HS-5 (cell line): ENCODE measurements at places on chromosomes 3 and 15.

DNA sequence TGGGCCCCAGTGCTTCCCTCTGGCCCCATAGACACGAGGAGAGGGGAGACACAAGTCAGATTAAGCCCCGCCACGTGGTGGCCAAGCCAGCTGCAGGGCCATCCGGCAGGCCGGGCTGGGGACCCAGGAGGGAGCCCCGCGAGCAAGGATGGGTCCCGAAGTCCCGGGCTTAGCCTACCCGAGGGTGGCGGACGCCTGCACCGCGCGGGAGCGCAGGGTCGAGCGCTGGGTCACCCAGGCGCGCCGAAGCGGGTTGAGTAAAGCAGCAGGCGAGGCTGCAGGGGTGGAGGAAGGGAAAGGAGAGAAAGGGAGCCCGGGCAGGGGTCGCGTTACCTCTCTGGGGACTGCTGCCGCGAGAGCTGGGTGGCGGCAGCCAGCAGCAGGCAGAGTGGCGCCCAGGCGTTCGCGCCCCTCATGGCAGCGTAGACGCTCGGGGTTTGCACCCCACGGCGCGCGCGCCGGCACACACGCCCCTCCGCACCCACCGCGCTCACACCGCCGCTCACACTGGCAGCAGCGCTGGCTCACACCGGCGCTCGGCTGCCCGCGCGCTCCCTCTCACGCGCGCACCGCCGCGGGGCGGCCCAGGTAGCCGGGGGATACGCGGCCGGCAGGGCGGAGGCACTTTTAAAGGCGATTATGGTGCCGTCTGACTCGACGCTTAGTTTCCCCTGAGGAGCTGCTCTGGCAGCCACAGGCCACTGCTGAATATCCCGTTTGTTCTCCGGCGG, at the start of gene PCOLCE2:
TSS of gene PCOLCE2 (minus strand) at position 603 of the 731 bp plus-strand sequence. CDS start at position 416, 187 bp downstream.
- DNase-seq, result peak; percentile 9

DNA sequence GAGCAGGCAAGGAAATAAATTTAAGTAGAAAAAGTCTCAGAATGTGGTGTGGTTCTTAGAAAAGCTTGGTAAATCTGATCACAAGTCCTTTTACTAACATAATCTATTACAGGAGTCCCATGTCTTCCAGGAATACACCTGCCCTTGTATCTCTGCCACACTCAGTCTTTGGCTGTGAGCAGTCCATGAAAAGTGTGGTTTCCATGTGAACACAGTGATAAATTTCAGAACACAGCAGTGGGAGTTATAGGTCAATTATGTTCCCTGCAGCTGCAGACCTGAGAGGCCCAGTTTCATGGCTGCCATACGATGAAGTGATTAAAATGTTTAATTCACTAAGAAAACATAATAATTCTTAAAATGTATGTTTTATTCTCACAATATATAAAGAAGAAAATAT, 366.9 kb upstream of the STAC start:
- no peak for DNase-seq

DNA sequence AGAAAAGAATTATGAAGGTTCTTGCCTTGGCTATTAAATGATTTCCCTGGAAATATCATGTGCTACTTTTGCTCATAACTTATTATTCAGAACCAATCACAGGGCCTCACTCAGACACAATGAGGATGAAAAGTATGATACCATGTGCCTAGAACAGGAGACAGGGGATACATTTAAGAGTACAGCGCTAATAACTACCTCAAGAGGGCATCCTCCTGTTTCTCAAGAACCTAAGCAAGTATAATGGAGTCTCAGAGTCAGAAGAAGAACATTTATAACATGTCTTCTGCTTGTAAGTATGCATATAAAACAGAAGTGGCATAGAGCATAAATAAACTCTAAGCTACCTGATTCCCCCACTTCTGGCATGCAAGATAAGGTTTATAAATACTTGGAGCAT, 125.4 kb upstream of the MME start:
- DNase-seq, result peak; percentile 49

- no peak for DNase-seq
Observed at GRCh38 chr3:64837986-64838735, 150.4 kb upstream of the ADAMTS9 start.

GRCh38 chr3:78013653-78014052, 973.8 kb downstream of the ROBO2 start:
- no peak for DNase-seq

DNA sequence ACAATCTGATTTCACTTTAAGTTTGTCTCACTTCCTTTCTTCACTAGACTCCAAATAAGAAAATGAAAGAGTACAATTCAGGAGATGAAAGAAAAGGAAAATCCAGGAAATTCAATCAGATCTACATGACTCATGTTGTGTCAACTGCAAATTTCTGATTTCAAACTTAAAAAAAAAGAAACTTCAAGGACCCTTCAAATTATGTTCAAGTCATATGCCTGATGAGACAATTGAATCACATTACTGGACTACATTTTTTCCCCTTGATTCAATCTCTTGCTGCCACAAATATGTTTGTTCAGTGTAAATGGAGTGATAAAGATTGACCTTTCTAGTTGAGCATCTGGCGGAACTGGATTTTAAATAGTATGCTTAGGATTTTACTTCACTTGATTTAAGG, 37.4 kb downstream of the FRMD5 start:
- peak; percentile 92 for DNase-seq

GRCh38 chr3:167862104-167862730, 126.7 kb downstream of the SERPINI1 start:
- no peak for DNase-seq

DNA sequence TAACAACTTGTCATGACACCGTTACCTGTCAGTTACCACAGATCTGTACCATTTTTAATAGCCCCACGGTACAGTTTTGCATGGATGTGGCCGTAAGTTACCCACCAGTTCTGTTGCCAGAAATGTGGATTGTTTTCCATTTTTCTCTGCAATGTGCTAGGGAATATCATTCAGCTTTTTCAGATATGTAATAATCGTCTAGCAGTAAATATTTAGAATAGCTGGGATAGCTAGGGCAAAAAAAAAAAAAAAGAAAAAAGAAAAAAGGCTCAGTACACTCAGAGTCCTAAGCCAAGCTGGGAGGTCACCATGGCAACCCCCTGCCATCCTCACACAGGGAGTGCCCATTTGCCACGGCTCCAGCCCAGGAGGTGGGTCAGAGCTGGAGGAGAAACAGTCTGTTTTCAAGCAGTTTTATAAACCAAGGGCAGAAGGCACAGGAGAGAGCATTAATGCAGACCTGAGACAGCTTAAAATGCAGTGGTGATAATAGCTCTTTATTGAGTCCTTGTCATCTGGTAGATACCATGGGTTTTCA, 25.2 kb downstream of the PAQR5 start:
- DNase-seq, result no peak

DNA sequence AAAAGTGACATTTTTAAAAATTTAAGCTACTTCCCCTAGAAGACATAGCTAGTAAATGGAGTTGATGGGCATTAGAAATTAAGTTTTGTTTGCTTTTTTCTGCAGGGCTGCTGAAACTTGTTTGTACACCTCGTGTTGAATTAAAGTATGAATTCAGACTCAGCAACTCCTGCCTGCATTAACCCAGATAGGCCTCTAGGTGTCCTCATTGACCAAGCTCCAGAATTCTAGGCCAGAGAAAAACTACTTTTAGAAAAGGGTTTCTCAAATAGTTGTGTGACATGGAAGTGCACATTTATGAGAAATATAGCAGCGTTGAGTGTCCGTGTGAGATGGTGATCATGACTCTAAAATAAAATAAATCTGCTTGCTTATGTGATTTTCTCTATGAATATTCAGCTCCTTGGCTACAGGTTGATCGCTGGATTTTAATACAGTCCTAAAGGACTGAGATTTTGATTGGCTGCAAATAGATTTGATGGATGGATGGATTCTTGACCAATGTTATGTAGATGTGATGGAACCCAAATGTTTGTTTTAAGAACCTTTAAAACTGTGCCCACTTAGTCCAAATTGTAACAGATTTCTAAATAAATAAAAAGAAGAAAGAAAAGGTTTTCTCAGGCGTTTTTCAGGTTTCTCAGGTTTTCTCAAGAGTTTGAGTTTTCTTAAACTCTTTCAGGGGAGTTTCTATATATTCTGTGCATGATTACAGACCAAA, 39.4 kb upstream of the LMOD3 start:
- DNase-seq, result peak; percentile 22

DNA sequence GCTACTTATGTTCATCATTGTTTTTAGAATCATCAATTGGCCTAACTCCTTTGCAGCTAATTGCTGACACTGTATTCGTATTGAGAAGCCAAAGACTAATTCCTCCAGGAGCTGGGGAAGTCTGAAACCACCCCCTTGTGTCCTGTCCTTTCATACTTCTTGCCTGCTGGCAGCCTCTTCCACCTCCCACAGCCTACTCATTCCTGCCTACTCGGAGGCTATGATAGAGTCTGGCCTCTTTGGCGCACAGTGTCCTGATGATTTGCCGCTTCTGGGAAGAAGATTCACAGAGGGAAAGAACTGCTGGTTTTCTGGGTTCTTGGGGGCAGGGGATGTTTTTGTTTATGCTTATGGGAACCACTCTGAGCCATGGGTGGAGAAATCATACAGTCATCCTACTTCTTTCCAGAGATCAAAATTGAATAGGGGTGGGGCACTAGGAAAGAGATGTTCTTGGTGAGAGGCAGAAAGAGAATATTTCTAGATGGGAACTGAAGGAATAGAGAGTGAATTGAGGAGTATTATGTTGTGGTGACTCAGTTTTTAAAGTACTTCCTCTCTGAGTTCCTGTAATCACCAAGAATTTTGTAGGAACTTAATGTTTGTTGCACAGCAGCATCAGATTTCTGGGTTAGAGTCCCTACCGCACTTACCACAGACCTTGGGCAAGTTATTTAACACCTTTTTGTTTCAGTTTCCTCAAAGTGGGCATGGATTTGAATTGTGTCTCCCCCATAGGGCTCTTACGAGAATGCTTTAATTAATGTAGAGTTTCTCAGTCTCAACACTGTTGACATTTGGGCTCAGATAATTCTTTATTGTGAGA, 22.1 kb upstream of the SCAANT1 start:
- no peak for DNase-seq

- no peak for DNase-seq
Observed at GRCh38 chr15:62969442-62970089, 73.0 kb upstream of the TPM1 start.

- no peak for DNase-seq
Observed at GRCh38 chr15:66180531-66181097, 72.9 kb downstream of the MEGF11 start.

GRCh38 chr15:88882785-88883184, 12.6 kb downstream of the HAPLN3 start:
- peak; percentile 19 for DNase-seq

GRCh38 chr3:191434024-191434423, 26.9 kb upstream of the PYDC2 start:
- DNase-seq, result no peak

DNA sequence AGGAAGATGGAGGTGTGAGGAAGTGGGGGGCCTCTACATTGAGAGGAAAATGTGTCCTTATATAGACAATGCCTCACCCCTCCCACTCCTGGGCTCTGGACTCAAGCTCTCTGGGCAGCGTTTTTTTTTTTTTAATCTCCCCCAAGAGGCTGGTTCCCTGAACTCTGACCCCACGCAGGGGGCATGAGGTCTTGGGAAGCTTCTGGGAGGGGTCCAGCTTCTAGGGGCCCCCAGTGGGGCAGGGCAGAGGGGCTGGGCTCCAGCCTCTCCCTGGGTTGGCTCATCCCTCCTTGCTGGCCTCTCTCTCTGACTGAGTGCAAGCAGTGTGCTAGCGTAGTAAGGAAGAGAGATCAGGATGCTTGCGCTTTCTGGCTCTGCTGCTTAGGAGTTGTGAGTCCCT, 101.4 kb upstream of the HACD2 start:
- no peak for DNase-seq

DNA sequence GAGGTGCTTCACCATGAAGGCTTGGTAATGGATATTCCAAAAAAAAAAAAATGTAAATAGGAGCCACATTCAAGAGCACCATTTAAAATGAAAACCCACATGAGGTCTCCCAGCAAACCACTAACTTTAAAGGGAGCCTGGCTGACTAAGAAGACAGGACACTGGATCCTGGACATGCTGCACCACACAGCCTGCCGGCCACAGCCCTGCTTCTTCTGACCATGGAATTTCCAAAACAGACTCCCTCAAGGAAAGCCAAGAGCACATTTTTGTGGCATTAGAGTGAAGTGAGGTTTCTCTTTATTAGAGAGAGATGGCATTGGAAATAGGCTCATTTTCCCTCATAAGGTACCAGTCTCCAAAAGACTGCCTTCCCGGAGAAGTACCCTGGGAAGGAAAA, 113.9 kb downstream of the RORA start:
- no peak for DNase-seq

DNA sequence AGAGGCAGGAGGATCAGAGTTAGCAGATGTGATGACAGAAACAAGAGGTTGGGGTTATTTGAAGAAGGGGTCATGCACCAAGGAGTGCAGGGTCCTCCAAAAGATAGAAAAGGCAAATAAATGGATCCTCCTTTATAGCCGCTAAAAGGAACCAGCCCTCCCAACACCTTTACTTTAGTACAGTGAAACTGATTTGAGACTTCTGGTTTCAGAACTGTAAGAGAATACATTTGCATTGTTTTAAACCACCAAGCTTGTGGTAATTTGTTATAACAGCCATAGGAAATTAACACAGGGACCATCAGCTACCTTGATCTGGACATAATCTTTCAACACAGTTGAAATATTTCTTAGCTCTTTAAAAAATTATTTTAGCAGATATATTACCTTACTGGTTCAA, 166.6 kb downstream of the TIGIT start:
- no peak for DNase-seq

- DNase-seq, result no peak
Observed at GRCh38 chr3:171508206-171508605, 48.0 kb upstream of the TNIK start.

DNA sequence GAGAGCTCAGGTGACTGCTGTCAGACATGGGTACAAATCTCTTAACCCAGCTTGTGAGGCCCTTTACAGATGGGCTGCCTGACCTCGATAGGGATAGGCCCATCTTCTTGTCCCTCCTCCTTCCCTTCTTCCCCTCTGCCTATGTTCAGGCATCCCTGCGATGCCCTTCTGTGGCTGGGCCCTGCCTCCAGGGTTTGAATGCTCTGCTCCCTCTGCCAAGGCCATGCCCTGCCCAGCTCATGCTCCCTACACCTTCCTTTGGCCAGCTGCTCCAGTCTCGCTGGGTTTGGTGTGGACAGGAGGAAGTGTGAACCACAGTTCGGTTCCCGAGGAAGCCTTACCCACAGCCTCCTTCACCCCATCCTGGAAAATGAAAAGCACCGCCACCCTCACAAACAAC, 4.3 kb downstream of the FYCO1 start:
- no peak for DNase-seq

- no peak for DNase-seq
Observed at GRCh38 chr3:94303266-94303665, 240.4 kb downstream of the NSUN3 start.

- no peak for DNase-seq
Observed at GRCh38 chr15:76062286-76062685, 2.5 kb downstream of the TMEM266 start.

DNA sequence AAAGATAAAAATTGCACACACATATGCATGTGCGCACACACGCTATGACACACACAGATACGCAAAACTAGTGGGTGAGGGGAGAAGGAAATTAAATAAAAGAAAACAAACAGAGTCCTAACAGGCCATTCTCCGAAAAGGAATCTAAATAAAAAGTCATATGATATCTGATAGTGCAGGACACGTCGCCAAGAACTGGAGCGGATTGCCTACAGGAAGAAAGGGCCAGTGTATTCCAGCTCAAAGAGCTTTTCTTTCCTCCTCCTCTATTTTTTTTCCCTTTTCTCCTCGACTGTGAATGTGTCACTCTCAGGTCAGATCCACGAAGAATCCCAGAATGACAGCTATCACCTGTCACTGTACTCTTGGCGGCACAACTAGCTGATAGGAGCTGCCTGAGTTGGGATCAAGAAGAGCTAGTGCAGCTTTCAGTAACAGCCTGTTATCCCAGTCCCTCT, 157.8 kb downstream of the TIGIT start:
- no peak for DNase-seq

- no peak for DNase-seq
Observed at GRCh38 chr3:183198939-183199338, 36.4 kb upstream of the LAMP3 start.
